ENCODE measurements at places on chromosomes 13 and 19. TPM values are rescaled to one million over a fixed set of nuclear protein-coding genes. Genes with fewer than 3 reads are reported as not detected.

- H3K4me1 ChIP-seq = no peaks in the 10 kb centered on the region
- no peak overlapping the region for H3K27ac ChIP-seq
- H3K36me3 ChIP-seq = no peaks in the 10 kb centered on the region
- no peaks in the 10 kb centered on the region for H3K27me3 ChIP-seq
- no peak for DNase-seq
Observed at GRCh38 chr13:80778297-80778696, 437.4 kb upstream of the SPRY2 start.

- DNase-seq = no peak
- H3K4me3 ChIP-seq = no peak overlapping the region
- H3K27me3 ChIP-seq = peaks cover 6% of the 10 kb centered on the region
- peaks cover 6% of the 10 kb centered on the region for H3K4me1 ChIP-seq
Observed at GRCh38 chr13:108895220-108895704, 265.9 kb downstream of the MYO16 start.

Gene PRR22
- 1.9 TPM for total RNA-seq

Gene FGF22
- total RNA-seq = 0.27 TPM

DNA sequence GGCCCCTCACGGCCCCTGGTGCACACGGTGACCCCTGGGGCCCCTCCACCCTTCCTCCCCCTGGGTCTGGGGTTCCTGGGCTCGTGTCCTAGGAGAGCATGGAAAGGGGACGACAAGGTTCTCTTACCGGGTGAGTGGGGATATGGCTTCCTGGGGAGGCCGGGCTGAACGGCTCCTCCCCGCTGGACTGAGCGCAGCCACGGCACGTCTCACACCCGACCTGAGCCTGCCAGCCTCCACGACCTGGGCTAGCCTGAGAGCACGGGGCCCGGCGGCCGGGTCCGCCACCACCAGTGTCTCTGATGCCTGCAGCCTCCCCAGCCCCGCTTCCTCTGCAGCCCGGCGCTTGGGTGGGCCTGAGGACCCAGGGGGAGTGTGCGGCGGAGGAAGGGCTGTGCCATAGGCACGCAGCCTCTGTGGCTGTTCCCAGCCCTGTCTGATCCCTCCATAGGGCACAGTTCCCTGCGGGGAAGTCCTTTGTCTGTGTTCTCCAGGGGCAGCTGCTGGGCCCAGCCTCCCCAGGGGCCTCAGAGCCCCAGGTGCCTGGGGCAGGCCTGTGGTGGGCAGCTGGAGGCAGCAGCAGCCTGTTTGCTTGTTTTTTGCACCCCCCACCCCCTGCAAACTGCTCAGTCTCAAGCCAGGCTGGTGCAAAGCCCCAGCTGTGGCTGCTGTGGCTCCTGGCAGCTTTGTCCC, 15.0 kb downstream of the PLIN4 start:
- H3K4me3 ChIP-seq = no peak overlapping the region
- H3K4me1 ChIP-seq = no peaks in the 10 kb centered on the region
- H3K27me3 ChIP-seq = no peaks in the 10 kb centered on the region
- H3K36me3 ChIP-seq = peaks cover 48% of the 10 kb centered on the region

Gene KASH5
- total RNA-seq = not detected

DNA sequence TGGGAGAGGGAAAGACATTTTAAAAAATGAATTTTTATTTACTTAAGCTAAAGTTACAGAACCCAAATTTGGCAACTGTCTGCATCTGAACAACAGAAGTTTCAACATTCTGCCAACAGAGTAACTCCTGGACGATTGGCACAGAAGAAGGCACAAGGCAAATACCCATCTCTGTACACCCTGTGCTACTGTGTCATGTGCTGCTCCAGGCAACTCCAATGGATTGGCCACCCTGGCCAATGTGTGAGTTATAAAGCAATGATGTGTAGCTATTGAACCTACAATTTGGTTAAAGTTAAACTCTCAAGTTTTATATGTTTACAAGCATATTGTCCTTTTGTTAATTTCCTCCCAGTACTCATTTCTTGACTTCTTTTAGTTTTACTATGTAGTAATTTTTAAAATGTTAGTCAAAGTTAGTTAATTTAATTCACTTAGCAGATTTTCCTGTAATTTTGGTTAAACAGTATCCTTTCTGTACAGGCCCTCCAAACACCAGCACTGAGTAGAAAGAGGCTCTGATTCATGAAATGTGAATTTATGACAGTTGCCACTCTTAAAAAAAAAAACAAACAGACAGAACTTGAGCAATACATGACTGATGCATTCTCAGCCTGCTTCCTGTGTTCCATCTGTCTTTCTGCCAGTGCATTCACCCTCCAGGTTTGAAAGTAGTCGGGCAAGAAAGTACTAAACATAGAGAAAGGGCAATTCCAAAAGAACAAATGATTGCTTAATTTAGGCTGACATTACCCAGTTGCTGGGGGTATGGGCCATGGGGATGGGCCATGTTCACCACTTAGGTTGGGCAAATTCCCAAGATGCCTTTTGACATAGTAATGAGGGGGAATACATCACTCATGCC, 5.9 kb downstream of the STARD13 start:
- H3K36me3 ChIP-seq = no peaks in the 10 kb centered on the region
- no peak overlapping the region for H3K4me3 ChIP-seq

DNA sequence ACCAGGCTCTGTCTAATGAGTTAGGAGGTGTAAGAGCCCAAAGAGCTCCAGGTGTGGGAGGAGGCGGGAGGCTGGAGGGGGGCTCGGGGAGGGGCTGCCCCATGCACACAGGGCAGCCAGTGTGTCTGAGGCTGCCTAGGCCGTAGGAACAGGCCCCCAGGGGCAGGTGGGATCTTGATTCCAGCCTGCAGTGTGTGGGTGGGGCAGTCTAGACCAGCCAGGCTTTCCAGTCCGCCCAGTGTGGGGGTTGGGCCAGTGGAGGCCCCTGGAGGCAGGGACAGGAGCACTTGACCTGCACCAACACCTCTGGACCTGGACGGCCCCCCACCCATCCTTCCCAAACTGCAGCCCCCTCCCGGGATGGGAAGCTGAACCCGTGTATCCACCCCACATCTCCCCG, 5.4 kb upstream of the CAMSAP3 start:
- H3K4me3 ChIP-seq = no peak overlapping the region
- no peaks in the 10 kb centered on the region for H3K4me1 ChIP-seq
- peaks cover 45% of the 10 kb centered on the region for H3K27me3 ChIP-seq
- H3K36me3 ChIP-seq = no peaks in the 10 kb centered on the region

DNA sequence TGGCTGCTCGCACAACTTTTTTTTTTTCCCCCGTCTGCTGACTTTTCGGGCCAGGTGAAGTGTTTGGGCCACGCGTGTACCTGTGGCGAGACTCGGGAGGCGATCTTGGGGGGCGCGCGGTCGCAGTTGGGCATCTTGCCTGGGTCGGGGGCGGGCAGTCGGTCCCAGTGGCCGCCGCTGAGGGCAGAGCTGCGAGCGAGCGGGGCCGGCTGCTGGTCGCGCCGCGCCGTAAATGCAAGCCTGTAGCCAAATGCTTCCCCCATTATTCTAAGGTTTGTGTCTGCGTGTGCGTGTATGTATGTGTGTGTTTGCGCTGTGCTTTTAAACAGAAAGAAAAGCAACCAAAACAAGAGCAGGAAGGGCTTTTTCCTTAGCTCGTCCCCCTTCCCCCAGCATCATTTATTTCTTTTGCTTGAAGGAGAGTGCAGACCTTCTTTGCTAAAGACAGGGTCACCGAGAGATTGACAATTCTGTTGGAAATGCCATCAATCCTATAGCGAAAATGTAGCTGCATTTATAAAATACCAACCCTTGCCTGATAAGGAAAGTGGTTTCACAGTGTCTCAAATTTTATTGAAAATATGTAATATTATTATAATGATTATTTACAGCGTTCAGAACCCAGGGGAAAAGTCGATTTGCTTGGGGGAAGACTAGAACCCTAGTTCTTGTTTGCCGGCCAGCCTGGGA, 143.2 kb upstream of the ZNF536 start:
- peak overlapping the region; percentile 58 for H3K4me3 ChIP-seq
- H3K36me3 ChIP-seq = no peaks in the 10 kb centered on the region
- H3K4me1 ChIP-seq = peaks cover 5% of the 10 kb centered on the region
- no peak for DNase-seq
- H3K27me3 ChIP-seq = peaks cover 56% of the 10 kb centered on the region
